ENCODE measurements at places on chromosomes 4 and X.
A peak's percentile ranks its signal among the peaks of the same experiment; 100 is the strongest.

GRCh38 chr4:36917413-36917812 lies 327.1 kb upstream of the NWD2 start:
- DNase-seq, result no peak

DNA sequence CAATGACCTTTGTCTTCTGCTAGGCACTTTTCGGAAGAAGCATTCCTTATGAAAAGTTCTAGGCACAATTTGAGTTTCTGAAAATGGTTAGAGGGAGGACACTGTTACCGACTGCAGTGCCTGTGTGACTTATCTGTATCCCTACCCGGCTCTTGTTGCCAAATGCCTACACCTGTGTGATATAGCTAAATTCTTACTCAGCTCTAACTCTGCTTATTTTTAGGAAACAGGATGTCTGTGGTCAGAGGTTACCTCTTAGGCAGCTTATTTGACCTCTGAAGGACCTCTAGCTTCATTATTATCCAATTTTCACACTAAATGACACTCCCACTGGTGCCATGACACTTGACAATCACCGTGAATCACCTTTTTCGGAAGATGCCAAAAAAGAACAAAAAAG lies 561.1 kb upstream of the SMIM31 start:
- DNase-seq, result no peak

DNA sequence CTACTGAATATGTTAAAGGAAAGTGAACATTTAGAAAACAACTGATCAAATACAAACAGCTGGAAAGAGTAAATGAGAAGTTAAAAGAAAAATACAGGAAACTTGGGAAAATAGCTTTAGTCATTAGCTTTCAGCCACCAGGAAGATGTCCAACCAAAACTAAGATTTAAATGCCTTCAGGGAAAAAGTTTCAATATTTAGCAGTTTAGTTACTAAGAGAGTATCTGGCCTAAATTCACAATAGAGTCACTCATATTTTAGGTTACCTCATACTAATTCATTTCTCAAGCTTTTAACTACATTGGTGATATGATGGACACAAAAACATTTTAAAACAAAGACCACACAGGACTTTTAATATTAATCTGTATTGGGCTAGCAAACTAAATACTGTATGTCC lies 13.1 kb upstream of the KLHL13 start:
- DNase-seq, result no peak

GRCh38 chrX:123155327-123155726 lies 28.8 kb upstream of the GRIA3 start:
- DNase-seq, result no peak

DNA sequence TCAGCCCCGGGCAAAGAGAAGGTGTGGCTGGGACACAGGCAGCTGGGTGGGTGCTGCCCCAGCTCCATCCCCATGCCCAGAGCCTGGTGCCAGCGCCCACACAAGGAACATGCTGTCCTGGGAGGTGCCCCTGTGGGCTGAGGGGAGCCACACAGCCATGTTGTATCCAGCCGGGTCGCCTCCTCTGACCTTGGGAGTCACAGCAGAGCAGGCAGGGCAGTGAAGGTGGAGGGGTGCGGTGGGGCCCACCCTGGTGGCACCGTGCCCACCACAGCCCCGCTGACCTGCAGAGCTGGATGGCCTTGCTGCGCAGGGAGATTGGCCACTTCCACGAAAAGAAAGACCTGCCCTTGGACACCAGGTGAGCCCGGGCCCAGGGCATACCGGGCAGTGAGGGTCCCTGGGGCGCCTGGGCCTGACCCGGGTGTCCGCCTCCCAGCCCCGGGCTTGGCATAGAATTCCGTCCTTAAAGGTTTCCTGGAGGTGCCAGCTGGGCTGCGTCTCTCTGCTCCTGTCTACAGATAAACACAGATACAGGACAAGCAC lies 18.7 kb upstream of the ADD1 start:
- no peak for DNase-seq

GRCh38 chrX:47610511-47610910 lies 9.1 kb downstream of the SYN1 start:
- no peak for DNase-seq

DNA sequence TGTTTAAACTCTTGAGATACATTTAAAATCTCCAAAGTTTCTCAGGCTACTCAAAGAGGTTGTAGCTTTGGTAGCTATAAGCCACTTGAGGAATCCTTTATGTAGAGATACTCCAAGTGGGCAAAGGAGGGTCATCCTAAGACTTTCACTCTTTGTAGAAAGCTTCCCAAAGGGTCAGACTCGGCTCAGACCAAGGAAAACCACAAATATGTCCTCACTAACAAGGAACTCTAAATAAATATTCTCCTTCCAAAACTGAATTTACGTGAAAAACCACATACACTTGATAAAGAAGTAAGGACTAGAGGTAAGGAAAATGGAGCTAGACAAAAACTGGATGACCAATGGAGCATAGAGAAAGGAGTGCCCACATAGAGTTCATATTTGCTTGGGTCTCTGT lies 41.7 kb upstream of the DDX60 start:
- no peak for DNase-seq

- DNase-seq, result no peak
These were observed 32.5 kb upstream of the ZNF185 start for GRCh38 chrX:152865232-152865920.

DNA sequence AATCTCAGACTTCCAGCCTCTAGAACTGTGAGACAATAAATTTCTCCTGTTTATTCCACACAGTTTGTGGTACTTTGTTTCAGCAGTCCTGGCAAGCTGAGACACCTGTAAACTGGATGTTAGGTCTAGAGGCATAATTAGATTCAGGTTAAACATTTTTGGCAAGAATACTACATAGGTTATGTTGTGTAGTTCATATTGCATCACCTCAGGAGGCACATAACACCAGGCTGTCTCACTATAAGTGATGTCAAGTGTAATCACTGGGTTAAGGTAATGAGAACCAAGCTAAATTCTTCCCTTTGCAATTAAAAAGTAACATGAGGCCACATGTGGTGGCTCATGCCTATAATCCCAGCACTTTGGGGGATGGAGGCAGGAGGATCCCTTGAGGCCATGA lies 214.2 kb downstream of the ZNF674 start:
- no peak for DNase-seq

- peak; percentile 53 for DNase-seq
These were observed 334.5 kb upstream of the NOCT start for GRCh38 chr4:138680989-138681604.

DNA sequence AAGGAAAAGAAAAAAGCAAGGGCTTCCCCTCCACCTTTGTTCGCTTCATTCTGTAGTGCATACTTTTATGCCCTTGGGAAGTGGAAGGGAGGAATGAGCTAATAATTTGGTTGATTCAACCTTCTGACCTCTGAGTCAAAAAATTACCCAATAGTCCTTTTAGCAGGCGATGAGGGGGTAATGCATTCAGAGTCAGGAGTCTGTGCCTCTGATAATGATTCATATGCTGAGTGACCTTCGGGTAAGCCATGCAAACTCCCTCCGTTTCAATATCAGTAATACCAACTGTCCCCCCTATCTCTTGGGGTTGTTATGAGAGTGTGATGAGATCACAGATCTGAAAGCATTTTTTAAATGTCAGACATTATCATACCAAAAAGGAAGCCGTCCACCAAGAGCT lies 41.6 kb upstream of the ACSL4 start:
- DNase-seq, result no peak

DNA sequence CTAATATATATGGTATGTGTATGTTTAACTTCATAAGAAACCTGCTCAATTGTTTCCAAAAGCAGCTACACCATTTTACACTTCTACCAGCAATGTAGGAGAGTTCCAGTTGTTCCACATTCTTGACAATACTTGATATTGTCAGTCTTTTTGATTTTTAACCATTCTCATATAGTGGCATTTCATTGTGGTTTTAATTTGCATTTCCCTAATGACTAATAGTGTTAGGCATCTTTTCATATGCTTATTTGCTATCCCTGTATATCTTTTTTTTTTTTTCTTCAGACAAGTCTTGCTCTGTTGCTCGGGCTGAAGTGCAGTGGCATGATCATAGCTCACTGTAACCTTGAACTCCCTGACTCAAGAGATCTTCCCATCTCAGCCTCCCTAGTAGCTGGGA lies 58.2 kb upstream of the TRIM2 start:
- DNase-seq, result no peak

DNA sequence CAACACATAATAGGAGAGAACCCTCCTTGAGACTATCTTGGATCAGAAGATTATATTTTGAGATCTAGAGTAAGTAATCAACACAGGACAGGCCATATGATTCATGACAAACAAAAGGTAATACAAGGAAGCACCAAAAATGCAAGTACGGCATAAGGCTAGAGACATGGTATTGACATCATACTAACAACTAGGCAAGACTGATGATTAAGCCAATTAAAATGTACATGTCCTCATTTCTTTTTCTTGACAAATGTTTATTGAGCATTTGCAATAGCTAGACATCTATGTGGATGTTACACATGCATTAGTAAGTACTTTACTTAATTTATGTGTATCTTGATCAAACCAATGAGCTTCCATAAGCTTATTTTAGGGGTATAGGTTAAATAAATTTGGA lies 695.7 kb upstream of the GALNTL6 start:
- no peak for DNase-seq

GRCh38 chrX:118823263-118824172 lies at the start of gene ZCCHC12:
ZCCHC12 (plus strand) TSS chrX:118823824; CDS start chrX:118825245, 1,421 bp downstream.
- DNase-seq, result peak; percentile 24

- no peak for DNase-seq
These were observed 14.8 kb downstream of the PRSS12 start for GRCh38 chr4:118337954-118338353.

DNA sequence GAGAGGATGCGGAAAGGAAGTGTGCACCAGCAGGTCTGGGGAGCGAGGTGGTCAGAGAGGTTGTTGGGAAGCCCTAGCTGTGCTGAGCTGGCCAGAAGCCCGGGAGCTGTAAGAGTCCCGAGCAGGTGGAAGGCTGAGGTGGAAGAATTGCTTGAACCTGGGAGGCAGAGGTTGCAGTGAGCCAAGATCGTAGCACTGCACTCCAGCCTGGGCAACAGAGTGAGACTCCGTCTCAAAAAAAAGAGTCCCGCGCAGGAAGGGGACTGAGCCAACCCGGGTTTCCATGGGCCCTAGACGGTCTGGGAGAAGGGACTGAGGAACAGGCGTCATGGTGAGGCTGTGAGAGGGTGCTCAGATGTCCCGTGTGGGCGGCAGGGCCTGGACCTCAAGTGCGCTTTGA lies 12.7 kb upstream of the FGFR3 start:
- no peak for DNase-seq

DNA sequence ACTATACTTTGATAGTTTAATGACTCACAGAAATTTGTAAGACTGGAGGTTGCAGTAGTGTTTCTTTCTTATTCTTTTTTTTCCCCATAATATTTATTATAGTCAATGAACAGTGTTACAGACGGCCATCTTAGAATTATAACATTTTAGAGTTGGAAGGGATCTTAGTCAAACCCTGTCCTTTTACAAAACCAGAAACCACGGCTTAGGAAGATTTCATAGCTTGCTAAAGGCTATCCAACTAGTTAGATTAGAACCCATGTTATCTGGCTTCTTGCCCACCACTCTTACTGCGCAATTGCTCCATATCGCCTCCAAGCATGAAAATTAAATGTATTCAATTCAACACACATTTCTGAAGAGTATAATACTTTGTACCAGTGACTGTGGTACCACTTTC lies 1.1 kb downstream of the XIAP start:
- no peak for DNase-seq

- DNase-seq, result no peak
These were observed 535.5 kb downstream of the PDHA2 start for GRCh38 chr4:96375367-96375766.

- peak; percentile 61 for DNase-seq
These were observed at the start of gene TLR6 for GRCh38 chr4:38856524-38857337. TLR6 (minus strand) TSS chr4:38856817; CDS start chr4:38829473, 27,344 bp downstream.

DNA sequence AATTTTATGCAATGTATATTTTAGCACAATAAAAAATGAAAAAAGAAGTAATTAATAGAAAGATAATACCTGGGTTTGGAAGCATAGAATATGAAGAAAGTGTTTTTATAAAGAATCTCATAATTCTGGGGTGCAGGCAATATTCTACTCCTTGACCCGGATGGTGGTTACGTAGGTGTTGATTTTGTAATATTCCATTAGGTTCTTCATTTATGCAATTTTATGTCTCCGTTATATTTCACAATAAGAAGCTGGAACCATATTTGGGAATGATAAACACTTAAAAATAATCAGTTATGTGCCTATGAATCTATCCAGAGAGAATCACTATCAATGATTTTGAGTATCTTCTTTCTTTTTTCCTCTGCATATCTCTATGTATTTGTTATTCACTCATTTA lies 38.5 kb downstream of the CHRNA9 start:
- DNase-seq, result no peak

DNA sequence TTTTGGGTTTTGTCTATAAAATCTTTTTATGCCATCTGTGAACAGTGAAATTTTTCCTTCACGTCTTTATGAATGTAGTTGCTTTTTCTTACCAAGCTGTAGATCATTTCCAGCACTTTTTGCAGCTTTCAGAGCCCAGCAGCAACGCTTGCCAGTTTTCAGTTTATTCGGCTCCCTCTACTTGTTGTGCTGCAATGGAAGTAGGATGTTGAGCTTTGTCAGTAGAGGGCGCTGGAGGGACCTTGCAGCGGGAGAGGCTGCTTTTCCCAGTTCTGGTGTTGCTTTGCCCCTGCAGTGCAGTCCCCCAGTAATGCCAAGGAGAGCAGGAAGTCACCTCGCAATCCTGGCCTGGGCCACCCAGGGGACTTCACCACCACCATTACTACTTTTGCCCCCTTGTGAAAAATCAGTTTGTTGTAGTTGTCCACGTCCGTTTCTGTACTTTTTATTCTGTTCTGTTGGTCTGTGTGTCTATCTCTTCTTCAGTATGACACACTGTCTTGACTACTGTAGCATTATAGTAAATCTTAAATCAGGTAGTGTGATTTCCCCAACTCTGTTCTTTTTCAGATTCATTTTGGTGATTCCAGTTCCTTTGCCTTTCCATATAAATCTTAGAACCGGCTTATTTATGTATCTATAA lies 21.8 kb downstream of the CMC4 start:
- DNase-seq, result no peak

- no peak for DNase-seq
These were observed 715.9 kb downstream of the TECRL start for GRCh38 chr4:63693321-63693720.
